Germinal center (tissue), 1 donor: ENCODE measurements at places on chromosomes 2 and 18.

GRCh38 chr18:26489881-26490280 is 58.5 kb downstream of the KCTD1 start:
- no peak for DNase-seq

- no peak for DNase-seq
These were observed 30.0 kb downstream of the IL1R2 start for GRCh38 chr2:102021779-102022178.

GRCh38 chr18:3619222-3619621 is 169.2 kb downstream of the TGIF1 start:
- DNase-seq = no peak

DNA sequence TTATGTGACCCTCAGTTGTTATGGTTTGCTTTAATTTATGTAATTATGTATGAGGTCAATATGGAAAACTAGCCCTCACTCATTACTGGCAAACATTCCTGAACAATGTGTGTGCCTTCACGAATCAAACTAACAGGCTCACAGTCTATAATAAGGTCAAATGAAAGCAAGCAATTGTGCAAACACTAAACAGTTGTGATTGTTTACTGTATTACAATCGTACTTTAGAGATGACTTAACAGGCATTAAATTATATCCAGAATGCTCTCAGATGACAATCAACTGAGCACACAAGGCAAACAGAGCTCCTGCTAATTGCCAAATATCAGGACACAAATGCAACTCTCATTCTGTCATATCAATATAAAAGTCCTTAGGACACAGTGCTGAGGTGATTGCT is 29.5 kb downstream of the COL5A2 start:
- no peak for DNase-seq

DNA sequence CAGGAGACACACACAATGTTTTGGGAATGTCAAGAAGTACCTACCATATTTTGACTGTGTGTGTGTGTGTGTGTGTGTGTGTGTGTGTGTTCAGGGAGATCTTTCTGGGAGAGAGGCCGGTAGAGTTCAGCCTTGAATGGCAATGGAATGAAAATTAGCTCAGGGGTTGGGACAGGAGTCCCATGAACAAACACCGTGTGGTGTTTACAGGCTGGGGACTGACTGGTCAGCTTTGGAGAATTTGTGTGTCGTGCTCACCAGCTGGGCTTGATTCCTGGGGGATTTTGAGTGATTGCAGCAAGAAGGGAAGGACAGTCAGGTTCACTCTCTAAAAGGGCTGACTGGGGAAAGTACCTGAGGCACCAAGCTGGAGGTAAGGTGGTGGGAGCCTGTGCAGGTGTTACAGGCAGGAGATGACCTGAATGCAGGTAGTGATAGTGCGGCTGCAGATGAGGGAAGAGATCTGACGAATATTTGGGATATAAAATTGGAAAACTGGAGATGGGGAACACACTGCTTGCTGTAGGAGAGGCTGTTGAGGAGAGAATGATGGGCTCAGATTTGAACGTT is 2.5 kb upstream of the ADNP2 start:
- DNase-seq = no peak

DNA sequence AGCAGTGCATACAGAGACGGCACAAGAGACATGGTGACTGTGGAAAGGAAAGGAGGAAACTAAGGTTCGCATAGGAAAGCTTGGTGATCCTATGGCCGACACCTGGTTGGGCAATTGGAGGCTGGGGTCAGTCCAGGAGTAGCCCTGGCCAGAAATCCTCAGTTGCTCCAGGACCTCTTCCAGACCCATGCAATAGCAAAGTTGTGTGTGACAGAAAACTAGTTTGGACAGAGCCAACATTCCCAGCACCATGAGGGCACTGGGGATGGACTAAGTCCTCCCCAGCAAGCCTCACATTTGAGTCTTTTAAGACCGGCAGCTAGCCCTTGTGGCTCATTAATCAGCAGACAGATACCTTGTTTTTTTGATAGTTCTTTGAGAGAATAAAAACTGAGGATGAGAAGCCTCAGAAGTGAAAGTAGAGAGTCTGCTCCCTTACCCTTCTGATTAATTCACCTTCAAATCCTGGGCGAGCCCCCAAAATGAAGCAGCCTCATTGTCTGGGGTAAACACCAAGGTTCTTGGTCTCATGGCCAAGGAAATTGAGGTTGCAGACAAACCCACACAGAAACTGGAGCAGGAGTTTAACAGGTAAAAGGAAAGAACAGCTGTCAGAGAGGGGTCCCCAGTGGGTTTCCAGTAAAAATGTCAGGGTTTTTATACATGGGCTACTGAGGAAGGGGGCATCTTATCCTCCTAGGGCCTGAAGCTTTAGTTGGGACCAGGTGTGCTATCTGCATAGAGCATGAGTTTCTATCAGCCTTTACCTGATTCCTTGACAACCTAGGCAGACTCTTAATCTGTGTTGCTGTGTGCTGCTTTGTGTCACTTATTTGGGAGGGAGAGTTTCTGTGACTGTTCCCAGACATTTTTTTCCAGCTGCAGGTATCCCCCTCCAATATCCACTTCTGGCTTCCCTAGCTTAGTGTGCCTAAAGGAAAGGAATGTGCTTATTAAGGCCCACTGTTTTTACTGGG is 39.1 kb downstream of the STK17B start:
- DNase-seq = no peak

GRCh38 chr2:84971510-84972206 is 697 bp downstream of the KCMF1 start:
- DNase-seq = peak; percentile 79
